Stimulated activated CD4-positive, alpha-beta T cell treated with anti-CD3 and anti-CD28 coated beads, TNF-alpha, amount 100 ng/mL, for 1 hour (primary cell): ENCODE measurements at places on chromosomes 6 and 20.

GRCh38 chr20:56630086-56630493, 984 bp downstream of the TFAP2C start:
- no peak for DNase-seq

GRCh38 chr6:25181923-25182322, 97.3 kb upstream of the CARMIL1 start:
- DNase-seq, result no peak

DNA sequence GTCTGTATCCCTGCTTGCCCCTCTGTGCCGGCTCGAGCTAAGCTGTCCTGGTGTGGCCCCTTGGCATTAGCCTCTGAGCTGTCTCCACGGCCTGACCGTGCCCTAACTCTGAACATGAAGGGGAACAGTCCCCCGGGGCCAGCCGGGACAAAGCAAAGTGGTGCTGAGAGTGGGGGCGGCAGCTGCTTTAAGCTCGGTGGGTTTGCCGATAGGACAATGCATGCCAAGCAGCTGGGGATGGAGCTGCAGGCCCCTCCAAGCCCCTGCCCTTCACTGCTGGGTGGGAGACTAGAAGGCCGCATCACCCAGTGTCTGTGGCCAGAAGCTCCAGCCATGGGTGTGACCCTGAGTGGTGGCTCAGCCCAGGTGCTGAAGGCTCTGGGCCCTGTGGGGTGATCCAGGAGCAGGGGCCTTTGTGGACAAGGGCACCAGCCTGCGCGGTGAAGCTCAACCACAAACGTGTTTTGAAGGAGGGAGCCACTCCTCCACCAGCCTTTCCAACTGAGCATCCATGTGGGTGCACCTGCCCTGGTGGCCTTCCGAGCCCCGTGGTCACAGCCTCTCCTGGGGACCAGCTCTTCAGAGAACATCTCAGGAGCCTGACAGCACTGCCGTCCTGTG, 242.5 kb downstream of the ERMARD start:
- DNase-seq, result no peak

DNA sequence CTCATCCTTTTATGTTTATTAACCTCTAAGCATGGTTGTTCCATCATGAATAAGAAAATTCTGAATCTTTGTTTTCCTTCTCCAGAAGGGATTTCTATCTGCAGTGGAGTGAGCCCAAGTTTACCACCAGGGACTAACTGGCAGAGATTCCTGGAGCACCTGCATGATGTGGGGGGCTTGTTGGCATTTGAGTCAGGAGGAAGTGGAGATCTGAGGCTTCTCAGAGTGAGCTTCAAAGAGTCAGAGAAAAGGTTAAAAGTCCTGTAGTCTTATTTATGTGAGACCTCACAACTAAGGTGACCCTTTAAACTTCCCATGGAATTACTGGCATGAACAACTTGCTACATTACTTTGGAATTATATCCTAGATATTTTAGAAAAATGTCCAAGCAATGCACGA, 138.1 kb upstream of the SLC24A3 start:
- no peak for DNase-seq

DNA sequence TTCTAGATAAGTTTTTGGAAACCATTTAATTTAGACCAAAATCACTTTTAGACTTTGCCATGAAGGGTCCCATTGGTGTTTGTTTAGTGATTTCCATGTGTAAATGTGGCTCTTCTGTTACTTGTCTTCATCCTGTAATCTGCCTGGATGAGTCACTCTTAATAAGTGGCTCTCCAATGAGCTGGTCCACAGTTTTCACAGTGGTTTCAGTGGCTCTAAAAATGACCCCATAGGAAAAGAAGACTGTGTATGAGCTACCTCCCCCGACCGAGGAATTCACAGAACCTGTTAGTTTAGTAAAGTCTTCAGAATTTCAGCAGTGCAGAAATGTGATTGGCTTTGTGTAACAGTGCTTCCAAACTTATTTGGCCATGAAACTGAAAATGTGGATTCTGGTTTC, 492.0 kb upstream of the MARCKS start:
- DNase-seq, result no peak

DNA sequence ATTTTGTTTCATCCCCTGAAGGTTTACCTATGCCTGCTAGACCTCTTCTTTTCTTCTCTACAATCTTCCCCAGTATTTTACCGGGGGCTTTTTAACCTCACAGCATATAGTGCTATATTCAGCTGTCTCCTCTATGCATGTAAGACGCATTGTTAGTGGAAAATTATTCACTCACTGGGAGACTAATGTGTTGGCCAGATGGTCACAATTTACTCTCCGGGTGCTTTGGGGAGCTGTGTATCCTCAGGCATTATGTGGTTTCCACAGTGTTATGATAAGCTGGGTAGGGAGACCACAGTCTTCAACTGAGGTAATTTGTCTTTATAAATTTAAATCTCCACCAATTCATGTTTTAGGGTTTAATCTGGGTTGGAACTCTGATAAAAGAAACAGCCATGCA, 553.8 kb upstream of the PTCHD4 start:
- no peak for DNase-seq
